ENCODE measurements at places on chromosomes 5 and 9.

DNA sequence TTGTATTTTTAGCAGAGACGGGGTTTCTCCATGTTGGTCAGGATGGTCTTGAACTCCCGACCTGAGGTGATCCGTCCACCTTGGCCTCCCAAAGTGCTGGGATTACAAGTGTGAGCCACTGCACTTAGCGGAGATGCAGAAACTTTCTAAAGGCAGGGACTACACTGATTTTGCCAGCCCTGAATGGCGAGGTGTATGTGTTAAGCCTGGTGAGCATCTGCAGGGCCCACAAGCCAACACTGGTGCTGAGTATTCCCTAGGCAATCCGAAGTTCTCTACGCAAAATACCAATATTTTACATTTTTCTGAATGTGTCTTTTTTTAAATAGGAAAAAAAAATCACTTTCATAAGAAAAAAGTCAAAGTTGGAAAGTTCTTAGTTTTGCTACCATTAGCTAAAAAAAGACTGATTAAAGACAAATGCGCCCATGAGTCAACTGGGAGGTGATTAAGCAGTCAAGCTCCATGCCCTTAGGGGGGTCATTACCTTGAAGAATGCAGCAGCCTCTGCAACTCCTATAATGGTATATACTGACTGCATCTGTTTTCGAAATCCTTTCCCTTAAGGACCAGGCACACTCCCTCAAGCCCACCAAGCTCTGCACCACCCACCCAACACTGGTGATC is 502.8 kb downstream of the BNC2 start:
- DNase-seq, result no peak

DNA sequence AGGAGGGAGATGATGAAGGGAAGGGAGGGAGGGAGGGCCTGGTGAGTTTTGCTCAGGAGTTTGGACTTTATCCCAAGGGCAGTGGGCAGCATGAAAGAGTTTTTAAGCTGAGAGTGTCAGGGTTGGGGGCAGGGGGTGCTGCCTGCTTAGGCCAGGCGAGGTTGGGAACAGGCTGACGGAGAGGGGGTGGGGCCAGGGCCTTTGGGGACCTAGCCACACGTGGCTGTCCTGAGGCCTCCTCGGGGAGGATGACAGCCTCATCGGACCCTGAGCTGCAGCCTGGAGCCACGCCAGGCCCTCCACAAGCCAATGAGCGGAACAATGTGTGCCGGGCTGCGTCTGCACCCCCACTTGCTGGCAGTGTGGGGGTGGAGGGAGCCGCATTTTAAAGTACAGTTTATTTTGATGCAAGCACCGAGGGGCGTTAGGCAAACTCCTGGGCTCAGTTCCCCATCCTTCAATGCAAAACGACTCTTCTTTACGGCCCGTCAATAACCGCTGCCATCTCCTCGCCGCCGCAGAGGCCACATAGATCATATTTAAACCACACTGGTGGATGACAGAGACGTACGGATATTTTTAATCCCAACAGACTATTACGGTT is 5.3 kb upstream of the RXRA start:
- no peak for DNase-seq

GRCh38 chr5:40483316-40483715 is 196.4 kb upstream of the PTGER4 start:
- DNase-seq, result no peak

DNA sequence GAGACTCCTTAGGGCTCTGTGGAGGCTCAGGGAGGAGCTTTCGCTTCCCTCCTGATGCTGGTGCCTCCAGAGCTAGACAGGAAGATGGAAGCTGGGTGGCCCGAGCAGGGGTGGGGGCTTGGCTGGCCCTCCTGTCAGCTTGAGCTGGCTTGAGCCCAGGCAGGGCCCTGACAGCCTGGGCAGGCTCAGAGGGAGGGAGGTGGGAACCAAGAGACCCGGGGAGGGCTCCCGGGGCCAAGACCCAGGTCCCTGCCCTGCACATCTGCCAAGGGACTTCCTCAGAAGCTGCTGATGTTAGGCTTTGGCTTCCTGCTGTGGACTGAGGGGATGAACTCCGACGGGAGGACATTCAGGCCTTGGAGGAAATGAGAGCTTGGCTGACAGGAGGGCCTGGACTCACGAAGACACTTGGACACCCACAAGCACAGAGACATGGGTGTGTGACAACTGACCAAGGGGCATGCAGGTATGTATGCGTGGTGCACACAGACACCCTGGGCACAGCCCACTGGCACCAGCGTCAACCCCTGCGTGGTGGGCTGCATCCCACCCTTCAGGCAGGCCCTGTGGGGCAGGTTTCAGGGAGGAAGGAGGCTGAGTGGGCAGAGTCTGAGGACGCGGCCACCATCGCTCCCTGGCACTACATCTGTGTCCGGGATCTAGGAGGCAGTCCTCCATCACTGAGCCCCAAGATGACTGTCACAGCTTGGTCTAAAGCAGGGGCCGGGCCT is 1.7 kb upstream of the LTC4S start:
- no peak for DNase-seq

- DNase-seq, result no peak
Observed at GRCh38 chr9:137299203-137299565, 2.9 kb downstream of the NRARP start.

DNA sequence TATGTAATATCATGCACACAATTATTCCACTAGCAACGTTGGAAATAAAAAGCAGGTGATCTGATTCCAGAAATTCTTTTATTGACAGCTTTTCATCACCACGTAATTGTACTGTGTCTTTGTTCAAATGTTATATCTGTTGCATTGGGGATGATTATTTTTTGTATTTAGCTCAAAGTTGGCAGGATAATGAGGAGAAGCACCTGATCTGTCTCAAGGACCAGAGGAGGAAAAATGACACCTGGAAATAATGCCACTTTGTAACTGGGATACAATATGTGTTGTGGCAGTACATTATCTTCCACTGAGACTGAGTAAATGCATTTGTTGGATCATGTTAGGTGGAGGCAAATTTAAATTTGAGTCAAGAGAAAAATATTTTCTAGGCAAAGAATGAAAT is 1298.8 kb upstream of the CDH6 start:
- DNase-seq, result no peak

GRCh38 chr5:176608937-176609723 is 826 bp downstream of the GPRIN1 start:
- no peak for DNase-seq

- no peak for DNase-seq
Observed at GRCh38 chr5:150066901-150067396, 19.4 kb downstream of the CSF1R start.

- DNase-seq, result no peak
Observed at GRCh38 chr5:111278858-111279504, 54.8 kb downstream of the CAMK4 start.

DNA sequence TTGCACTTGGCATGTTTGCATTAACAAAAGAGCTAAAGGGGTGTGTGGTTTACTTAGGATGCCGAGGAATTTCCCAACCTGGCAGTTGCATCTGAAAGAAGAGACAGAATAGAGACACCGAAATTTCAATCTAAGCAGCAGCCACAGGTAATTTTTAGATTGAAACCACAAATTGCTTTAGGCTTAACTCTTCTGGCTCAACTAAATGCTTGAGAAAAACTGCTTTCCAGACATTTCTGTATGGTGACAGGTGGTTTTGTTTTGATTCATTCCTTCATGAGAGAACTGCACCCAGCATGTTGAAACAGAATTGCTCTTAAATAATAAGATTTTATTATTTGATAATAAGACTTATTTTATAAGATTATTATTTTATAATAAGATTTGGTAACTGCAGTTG is 21.5 kb downstream of the SECISBP2 start:
- DNase-seq, result no peak

DNA sequence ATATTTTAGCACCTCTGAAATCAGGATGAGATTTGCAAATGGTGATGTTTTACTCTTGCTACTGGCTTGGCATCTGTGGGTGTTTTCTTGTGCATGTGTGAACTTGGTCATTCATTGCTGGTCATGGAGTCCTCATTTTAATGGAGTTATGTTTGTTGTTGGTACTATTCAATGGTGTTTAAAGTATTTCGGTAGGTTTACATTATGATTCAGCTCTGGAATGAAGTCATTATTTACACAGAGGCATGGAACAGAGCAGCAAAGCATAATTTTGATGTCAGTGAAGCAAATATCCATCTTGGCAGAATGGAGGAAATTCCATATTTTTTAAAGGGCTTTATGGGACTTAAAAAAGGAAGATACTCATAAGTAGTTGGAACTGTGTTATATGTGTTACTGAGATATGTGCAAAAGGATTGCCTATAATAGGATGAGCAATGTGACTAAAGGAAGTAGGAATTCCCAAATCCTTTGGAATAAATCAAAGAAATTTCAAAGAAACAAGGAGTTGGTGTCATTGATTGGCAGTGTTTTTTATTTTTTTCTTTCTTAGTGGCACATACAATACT is 147.4 kb downstream of the ACTBL2 start:
- no peak for DNase-seq

DNA sequence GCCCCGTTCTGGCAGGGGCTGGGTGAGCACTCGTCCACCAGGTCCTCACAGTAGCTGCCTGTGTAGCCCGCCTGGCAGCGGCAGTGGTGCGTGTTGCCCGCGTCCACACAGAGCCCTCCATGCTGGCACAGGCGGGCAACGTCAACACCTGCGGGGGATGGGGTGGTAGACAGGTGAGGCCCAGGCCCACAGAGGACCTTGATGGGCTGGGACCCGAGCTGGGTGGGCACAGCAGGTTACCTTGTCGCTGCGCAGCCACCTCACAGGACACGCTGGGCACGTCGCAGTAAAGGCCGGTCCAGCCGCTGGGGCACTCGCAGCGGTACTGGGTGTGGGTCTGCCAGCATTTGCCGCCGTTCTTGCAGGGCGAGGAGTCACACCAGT is 25.1 kb upstream of the SEC16A start:
- DNase-seq, result no peak

GRCh38 chr5:119016125-119016774 is 27.9 kb upstream of the DTWD2 start:
- DNase-seq, result no peak

DNA sequence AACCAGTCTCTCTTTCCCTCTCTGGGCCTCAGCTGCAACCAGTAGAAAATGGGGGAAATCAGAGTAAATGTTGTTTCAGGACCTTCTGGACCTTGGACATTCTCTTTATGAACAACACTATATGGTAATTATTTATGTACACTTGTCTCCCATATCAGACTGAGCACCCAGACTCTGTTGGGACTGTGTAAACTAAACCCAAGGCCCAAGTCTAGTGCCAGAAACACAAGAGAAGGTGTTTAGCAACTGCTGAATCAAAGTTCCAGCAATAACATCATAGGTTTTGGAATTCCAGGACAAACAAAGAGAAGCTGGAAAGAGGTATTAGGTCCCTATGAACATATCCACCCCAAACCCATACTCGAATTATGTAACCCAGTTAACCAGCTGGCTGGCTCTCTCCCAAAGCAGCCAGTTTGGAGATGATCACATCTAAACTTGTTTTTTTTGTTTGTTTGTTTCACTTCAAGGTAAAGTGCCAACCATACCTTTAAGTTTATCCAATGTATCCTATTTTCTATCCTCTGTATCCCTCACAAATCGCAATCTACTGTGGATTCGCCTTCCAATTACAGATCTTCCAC is 1.9 kb upstream of the RNF38 start:
- no peak for DNase-seq

DNA sequence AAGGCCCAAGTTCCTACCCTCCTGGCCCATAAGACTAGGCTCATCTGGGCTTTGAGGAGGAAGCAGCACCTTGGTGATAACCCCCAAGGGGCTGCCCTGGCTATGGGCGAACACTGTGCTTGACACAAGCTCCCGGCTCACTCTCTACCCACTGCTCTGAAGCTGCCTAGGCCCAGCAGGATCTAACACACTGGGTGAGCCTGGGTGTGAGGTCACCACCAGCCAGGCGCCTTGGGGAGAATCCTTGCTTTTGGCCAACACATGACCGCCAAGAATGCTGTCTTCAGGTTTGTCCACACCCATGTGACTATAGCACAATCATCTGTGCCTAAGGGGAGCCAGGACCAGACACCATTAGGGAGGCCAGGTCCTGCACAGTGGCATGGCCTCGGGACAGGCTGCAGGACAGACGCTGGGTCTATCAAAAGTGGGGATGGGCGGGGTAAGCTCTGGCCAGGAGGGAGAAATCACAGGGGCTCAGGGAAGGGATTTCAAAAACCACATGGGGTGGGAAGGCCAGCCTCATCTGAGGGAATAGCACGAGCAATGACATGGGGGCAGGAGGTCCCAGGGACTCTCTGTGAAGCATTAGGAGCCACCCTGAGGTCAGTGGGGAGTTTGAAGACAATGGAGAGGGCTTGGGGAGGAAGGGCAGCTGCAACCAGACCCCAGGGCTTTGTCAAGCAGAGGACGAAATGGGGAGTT is 29.6 kb downstream of the BICD2 start:
- no peak for DNase-seq

DNA sequence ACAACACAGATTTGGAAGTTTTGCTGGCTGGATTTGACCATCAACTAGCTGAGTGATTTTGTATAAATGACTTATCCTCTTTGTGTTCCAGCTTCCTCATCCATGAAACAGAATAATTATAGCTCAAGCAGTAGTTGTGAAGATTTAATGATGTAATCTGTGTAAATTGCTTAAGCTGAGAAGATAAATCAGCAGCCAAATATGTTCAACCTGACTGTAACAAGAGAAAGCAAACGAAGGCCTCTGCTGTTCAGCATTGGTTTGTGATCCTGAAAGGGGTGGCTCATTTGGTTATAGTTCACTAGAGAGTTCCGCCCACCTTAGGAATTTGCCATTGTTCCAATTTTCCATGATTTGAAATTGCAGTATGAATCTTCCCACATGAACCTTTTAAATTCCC is 75.7 kb upstream of the CCDC112 start:
- no peak for DNase-seq

GRCh38 chr9:121852651-121853616 is 201.5 kb downstream of the DAB2IP start:
- DNase-seq, result no peak

DNA sequence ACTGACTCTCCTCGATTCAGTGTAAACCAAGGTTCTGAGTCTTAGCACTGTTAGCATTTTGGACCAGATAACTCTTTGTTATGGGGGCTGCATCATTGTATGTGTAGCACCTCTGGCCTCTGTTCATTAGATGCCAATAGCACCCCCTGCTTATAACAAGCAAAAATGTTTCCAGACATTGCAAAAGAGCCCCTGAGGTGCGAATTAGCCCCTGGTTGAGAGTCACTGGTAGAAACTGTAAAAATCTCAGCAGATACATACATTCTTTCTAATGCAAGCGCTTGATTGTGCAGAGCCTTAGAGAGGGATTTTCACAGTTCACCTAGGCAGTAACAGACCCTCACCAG is 2.8 kb downstream of the ADRB2 start:
- no peak for DNase-seq

DNA sequence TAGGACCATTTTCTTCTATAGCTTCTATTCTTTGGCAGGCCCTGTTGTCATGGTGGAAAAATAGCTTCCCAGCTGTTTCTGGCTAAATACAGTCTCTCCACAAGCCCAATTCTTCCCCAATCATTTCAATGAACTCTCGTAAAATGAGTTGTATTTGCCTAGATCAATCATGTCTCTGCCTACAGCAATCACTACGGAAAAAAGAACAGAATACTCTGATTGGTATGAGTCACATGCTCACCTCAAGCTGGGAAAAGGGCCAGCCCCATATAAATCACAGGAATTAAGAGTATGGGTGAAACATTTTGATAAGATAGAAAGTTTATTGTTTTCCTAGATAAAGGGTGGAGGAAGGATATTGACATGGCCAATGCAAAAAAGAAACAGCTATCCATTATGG is 711.4 kb downstream of the EFNA5 start:
- DNase-seq, result no peak
